DMS153 (cell line): ENCODE measurements at places on chromosomes 7 and 10.

- no peak for DNase-seq
Measured at GRCh38 chr7:87702326-87702725, 74.1 kb downstream of the RUNDC3B start.

DNA sequence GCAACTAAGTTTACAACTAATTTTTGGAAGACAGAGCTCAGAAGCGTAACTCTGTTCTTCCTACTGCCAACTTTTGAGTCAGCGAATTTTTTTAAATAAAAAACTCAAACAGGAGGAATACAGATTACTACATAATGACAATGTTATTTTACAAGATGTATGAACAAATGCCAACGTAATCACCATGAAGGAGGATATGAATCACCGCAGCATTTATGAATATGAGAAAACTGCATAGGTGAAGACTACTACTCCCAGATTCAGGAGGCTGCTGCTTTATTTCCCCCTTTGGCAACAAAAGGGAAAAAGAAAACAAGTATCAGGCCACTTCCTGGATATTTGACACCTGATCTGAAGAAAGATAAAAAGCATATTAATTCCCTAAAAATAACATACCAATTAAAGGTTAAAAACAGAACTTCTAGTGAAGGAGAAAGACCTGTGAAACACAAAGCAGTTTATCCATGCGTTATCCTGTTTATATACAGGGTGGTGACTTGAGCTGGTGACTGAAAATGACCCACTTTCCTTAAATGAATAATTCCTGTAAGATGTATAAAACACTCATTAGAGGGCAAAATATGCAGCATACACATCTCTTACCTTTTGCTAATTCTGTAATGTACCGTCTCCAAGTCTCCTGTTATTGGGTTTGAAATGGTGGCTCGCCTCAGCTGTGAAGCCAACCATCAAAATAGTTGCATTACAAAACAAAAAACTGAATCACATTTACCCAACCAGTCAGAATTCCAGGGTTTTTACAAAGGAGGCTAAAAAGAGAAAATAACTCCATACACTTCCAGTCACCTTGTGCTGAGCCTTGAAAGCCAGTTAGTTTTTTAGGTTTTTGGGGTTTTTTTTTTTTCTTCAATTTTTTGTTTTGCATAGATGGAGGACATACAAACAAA, 52.0 kb downstream of the P4HA1 start:
- no peak for DNase-seq

- no peak for DNase-seq
Measured at GRCh38 chr10:107585630-107586029, 421.1 kb upstream of the SORCS1 start.

- DNase-seq = no peak
Measured at GRCh38 chr7:79124331-79124730, 329.1 kb downstream of the MAGI2 start.

DNA sequence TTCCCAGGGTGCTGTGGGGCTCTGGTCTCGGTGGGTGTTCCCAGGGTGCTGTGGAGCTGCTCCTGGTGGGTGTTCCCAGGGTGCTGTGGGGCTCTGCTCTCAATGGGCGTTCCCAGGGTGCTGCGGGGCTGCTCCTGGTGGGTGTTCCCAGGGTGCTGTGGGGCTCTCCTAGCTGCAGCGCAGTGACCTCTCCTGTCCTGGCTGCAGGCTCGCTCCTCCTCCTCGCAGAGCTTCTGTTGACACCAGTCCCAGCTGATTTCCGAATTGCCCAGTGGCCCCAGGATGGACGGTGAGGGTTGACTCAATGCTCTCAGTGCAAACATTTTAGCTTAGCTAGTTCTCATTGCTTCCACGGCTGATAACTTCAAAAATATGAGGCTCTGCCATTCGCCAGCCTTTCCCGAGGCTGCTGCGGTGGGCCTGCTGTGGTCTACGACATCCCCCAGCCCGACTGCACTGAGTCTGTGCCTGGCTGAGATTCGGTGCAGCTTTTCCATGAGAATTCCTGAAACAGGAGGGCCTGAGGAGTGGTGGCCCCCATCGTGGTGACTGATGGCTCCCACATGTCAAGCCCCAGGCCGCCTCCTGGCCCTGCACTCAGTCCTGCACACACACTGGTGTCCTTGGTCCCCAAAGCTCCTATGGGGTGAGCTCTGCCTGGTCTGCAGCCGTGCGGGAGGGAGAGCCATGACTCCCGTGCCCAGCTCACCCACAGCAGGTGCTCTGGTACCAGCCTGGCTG, 58.3 kb upstream of the NKX6-2 start:
- DNase-seq = no peak

- DNase-seq = no peak
Measured at GRCh38 chr10:63723320-63723719, 202.1 kb downstream of the REEP3 start.

GRCh38 chr7:137527634-137528033, 184.1 kb upstream of the PTN start:
- no peak for DNase-seq

- DNase-seq = no peak
Measured at GRCh38 chr10:125201108-125201524, 40.8 kb upstream of the CTBP2 start.
